Cardiac muscle cell (in vitro differentiated cells and primary cell): ENCODE measurements at places on chromosomes 2 and 18. TPM values are rescaled to one million over a fixed set of nuclear protein-coding genes. Genes with fewer than 3 reads are reported as not detected.

DNA sequence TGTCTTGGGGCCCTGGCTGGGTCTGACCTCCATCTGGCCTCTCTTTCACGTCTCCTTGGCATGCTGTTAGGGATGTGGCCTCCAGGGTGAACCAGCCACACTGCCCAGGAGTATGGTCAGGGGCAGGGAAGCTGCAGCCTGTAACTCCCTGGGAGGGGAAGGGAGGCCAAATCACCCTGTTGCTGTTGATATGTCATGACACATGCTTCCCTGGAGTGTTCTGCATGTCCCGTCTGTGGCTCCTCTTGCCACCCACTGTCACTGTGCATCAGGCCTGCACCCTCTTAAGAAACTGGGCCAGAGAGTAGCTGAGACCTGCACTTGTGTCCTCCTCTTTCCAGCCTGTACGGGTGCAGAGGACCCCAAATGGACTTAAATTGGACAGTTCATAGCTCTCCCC, 221.3 kb downstream of the FHOD3 start:
- peak; percentile 33 for DNase-seq

- no peak for DNase-seq
Observed at GRCh38 chr2:23689891-23690290, 237.0 kb downstream of the ATAD2B start.

DNA sequence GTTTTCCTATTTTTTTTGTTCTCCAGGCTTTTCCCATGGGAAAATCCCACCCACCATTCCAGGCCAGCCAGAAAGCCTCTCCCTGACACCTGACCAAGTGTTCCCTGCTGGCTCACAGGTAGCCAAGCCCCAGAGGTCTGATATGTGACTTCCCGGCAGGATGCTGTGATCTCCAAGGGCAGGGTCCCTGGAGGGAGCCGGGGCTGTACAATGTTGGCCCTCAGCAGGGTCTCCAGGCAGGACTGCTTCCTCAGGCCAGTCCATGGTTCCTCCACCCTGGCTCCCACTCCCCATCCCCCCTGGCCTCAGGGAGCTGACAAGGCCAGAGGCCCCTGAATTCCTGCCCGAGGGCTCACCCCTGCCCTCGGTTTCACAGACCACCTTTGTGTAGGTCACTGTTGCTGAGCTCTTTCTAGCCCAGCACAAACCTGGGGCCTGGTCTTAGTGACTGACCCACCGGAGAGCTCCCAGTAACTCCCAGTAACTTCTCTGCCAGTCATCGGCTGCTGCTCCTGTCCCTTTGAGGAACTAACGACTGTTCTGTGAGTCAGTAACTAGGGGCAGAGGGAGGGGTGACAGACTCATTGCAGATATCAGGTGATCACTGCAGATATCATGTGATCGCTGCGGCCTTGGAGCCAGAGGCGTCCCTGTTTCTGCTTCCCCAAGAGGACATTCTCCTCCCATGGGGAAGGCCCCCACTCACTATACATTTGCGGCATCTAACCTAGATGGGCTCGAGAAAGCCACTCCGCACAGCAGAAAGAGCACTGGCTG, 38.7 kb downstream of the SDC1 start:
- DNase-seq: no peak

DNA sequence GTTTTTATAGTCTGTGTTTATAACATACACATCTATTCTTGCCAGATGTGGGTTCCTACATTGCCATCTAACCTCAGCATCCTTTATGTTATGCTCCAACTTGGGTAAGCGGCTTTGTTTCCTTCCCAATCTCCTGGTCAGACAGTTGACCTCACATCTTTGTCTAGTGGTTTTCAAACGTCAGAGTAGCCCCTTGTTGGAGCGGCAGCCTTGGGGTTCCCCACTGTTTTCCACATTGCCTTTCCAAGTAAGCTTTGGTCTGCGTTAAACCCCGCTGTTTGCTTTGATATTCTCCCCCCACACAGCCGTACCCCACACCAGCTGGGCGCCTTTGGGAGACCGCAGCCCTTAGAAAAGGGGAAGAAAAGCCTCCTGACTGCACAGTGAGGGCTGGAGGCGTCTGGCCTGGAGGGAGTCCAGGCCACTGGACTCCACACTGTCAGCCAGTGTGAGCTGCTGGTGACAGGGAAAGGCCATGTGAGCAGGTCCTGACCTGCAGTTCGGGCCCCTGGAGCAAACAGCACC, 83.3 kb downstream of the MALT1 start:
- DNase-seq: peak; percentile 28

DNA sequence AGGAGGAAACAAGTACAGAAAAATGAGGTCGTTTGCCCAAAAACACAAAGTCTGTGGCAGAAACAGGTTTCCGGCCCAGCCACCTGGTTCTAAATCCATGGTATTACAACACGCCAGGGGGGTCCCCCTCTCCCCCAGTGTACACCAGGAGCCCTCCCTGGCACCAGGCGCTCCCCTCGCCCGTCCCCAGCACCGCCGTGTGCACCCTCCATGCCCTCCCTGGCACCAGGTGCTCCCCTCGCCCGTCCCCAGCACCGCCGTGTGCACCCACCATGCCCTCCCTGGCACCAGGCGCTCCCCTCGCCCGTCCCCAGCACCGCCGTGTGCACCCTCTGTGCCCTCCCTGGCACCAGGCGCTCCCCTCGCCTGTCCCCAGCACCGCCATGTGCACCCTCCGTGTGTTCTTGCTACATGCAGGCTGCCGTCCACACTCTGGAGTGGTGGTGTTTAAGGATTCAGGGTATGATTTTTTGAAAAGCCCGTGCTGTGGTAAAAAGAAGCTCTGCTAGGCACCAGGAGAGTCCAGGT, 59.8 kb upstream of the NFATC1 start:
- DNase-seq: no peak

- no peak for DNase-seq
Observed at GRCh38 chr2:108355906-108356734, 21.6 kb upstream of the SULT1C4 start.

DNA sequence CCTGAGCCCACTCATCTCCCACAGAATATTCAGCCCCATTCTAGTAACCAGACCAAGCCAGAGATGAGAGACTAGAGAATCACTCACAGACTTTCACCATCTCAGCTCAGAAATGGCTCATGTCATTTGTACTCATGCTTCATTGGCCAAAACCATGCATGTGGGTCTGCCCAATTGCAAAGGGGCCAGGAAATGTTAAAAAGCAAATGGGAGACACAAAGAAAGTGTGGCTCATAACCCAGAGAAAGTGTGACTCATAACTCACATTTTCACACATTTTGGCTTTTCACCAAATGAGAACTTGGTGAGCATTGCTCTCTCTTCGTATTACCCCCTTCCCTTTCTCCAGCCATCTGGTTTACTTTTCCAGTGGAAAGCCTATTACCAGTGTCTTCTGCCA, 66.2 kb downstream of the MDH1 start:
- DNase-seq: peak; percentile 66

GRCh38 chr2:67240507-67240906, 156.6 kb upstream of the ETAA1 start:
- DNase-seq: no peak

Gene KLF11
- 11.0 and 11.9 TPM in 2 replicates for total RNA-seq

DNA sequence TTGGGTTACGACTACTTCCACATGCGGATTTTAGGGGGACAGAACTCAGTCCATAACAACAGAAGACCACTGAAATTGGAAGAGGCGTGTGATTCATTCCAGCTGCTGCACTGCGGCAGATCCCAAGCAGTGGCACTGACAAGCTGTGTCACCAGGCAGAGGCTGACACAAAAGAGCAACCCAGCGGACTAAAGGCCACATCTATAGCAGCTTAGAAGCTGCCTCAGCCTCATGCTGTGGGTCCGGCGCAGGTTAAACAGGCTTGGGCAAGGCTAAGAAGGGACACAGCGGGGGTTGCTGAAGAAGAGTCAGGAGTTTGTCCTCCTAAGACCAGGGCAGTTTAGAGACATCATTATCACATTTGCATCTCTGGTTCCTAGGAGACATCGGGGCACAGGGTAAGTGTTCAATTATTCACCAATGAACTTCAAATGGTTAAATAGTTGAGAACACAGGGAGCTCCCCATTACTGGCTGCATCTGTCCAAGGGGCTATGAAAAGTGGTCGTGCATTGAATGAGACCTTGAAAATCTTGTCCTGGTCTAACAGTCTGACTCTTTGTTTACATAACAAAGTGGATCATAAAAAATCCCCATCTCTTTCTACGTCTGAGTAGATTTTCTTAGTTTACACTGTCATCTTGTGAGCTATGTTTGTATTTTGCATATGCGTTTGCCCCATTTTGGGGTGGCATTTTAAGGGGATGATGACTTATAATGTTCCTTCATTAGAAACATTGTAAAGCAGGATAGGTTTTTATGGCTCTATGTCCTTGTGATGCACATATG, 162.3 kb upstream of the TRIB2 start:
- no peak for DNase-seq

Gene KLHL14
- total RNA-seq: 69.8 and 88.0 TPM in 2 replicates

DNA sequence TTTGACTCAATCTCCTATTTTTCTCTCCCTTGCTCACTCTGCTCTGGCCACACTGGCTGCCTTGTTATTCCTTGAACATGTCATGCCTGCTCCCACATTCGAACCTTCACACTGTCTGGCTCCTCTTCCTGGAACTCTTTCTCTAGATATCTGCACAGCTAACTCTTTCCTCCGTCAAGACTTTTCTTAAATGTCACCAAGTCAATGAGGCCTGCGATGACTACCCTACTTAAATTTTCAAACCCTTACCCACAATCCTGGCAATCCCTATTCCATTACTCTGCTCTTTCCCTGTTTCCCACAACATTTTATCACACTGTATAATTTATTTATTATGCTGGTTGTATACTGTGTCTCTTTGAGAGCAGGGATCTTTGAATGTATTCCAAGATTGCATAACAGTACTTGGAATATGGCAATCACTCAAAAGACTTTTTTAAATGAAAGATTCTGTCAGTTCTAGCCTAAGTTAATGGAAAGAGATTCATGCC, 206.2 kb downstream of the SRBD1 start:
- DNase-seq: peak; percentile 49

Gene IER3IP1
- 8.2 and 14.6 TPM in 2 replicates for total RNA-seq

- DNase-seq: no peak
Observed at GRCh38 chr2:71303849-71304248, 27.7 kb upstream of the ZNF638 start.

Gene ZNF892
- 7.3 and 12.6 TPM in 2 replicates for total RNA-seq

GRCh38 chr2:84980263-84980983, 9.5 kb downstream of the KCMF1 start:
- DNase-seq: no peak

DNA sequence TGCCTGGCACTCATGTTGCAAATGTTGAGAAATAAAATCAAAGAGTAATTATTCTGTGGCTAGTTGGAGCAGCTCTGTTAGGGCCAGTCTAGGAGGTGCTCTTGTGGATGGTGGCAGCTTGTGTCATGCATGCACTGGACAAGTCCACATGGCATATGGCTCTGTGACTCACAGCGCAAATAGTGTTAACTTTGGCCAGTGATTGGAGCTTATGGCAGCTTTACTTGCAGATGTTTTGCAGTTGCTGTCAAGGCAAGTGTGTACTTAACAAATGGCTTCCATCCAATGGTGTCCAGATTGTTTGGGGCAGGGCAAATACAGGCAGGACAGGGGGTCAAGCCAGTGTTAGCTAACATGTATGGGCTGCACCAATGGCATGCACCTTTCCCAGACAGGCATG, 26.1 kb upstream of the TMX3 start:
- no peak for DNase-seq

GRCh38 chr2:118577202-118577601, 270.2 kb downstream of the EN1 start:
- no peak for DNase-seq

DNA sequence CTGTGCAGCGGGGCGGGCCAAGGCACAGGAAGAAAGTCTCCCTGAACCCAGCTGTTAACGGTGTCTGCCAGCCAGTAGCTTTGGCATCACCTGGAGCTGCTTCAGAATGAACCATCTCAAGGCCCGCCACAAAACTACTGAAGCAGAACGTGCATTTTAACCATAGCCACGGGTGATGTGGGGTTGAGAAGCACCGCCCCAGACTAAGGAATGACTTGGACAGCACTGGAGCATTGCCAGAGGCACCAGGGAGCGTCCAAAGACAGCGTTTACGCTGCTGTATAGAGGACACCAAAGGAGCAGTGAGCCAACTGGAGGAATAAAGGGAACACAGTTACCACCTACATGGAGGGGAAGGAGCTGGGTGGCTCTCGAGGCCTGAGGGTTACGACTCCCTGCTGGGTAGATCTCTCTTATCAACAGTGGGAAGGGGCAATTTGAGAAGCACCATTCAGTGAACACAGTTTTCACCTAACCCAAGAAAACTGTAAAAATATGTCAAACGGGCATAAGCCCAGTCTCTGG, 28.4 kb upstream of the LONRF2 start:
- peak; percentile 6 for DNase-seq

DNA sequence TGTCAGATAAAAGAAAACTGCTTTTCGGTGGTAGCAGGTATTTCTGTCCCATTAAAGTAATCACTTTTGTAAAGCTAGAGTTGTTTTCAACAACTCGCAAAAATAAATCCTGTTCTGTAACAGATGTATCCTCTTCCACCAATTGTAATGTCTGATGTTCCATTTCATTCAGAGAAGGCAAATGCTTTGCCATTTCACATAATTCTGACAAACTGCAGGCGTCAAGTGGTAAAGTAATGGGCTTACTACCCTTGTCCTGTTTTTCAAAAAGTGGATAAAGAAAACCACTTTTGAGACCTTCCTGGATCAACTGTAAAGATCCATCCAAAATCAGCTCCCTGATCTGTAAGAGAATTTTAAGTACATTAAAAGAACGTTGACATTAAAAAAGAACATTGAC, 16.6 kb downstream of the METTL4 start:
- DNase-seq: no peak

DNA sequence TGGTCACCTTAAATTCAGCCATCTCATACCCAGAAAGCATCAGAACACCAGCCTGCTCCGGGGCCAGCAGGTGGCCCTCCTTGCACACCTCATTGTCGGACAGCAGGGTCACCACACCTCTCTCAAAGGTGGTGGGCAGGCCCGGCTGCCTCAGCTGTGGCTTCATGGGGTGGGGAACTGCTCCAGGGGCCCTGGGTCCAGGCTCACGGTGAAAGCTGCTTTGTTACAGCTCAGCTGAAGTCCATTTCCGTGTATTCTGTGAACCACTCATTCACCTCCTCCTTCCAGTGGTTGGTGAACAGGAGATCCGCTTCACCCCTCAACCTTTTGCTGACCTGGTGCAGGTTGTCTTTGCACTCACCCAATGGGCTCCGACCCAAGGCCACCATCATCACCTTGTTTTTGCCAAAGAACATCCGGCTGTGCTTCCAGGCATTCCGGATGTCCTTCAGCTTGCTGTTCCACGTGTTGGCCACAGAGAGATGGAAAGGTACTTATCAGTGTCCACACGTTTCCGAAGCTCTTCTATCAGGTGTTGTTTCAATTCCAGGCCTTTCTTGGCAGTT, 78.6 kb upstream of the LDLRAD4 start:
- no peak for DNase-seq

DNA sequence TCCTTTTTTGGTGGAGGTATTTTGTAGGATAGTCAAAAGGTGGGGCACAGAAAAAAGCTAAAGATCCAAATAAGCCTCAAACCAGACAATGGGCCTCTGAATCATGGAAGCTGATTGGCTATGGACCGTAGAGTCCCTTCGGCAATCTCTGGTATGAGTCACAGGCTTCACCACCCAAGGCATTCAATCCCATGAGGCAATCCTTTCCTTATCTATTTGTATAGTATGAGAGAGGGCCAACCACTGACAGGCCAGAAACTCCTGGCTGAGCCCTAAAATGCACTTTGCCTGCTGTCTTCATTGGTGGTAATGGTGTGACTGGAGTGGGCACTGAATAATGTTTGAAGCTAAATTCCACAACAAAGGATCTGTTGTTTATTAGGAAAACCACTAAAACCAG, 38.7 kb upstream of the MEX3C start:
- DNase-seq: peak; percentile 93
